ENCODE measurements at places on chromosomes 2 and 18.

- DNase-seq = no peak
Measured at GRCh38 chr2:201880579-201880978, 74.2 kb downstream of the CDK15 start.

DNA sequence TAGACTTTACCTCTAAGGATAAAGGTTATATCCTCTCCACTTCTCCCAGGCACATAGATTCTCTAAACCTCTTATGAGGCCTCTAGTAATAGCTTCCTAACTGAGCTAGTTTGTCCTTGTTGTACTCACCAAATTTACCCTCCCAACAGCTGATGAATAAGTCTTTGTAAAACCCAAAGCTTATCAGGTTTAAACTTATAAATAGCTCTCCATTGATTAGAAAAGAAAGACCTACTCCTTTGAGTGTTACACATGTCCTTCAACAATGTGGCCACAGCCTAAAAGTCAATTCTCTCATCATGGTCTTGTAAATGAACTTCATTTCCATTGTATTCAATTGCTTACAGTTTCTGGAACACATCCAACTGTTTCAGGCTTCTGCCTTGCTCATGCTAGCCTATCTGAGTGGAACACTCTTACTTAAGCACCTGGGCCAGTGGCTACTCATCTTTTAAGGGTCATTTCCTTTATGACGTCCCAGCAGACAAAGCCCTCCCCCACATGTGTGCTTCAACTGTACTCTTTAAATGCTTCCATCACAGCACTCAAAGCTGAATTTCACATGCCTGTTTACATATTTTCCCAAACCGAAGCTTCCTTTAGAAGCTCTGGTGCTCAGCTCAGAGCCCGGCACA is 131.6 kb downstream of the CDH2 start:
- no peak for DNase-seq

DNA sequence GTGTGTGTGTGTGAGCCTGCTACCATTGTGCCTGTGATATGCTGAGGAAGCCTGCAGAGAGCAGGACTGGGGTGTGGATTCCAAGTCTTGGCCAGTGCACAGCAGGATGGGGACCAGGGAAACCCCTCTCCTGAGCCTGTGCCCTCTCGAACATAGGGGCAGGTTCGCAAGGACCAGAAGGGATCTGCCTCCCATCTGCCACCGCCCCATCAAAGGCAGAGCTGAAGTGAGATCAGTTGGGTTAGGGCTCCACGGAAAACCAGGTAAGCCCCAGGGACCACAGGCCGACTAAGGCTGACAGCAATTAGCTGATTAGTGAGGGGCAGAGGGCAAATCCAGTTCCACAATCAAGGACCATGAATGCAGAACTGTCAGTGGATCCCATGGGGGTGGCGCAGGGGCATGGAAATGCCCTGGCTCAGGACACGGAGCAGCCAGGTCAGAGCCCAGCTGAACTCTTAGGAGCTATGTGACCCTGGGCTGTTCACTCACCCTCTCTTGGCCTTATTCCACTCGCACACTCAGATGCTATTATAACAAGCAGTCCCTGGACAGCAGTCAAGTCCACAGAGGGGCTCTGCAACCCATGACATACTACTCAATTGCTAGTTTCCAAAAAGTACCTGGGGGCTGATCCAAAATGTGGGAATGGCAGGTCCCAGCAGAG is 84.2 kb upstream of the ID2 start:
- no peak for DNase-seq

DNA sequence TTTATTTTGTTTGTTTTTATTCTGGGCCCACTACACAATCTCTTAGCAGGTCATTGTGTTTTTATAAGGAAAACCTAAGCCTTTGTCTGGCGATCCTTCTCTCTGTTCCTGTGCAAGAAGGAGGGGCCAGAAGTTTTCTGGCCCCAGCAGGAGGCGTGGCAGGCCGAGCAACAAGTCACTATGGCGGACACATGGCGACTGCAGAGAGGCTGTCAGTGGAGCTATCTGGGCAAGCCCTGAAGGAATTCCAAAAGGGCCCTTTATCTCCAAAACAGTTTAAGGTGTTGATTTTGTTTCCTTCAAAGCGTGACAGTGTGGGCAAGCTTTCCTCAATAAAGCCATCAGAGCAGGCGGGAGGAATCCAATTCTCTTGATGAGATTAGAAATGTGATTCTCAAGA is 118.8 kb upstream of the CTAGE1 start:
- DNase-seq = no peak

DNA sequence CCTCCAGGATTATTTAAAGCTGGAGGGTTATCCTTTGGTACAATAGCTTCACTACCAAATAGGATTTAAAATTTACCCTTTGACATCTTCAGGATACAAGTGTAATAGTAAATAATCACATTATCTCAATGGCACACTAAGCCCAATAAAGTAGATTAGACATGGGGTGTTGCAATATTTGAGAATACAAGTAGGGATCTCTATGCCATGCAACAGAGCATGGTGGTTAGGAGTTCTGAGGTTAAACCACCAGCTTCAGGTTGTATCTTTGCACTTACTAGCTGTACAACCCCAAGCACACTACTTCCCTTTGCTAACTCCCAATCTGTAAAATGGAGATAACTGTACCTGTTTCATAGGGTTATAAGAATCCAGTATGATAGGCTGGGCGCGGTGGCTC is 6.2 kb downstream of the MBD2 start:
- no peak for DNase-seq

All from CD4-positive, alpha-beta memory T cell (primary cell).